ENCODE measurements at places on chromosomes 4 and X.

GRCh38 chrX:143580266-143580665 lies 55.6 kb downstream of the SLITRK4 start:
- peak; percentile 32 for DNase-seq

GRCh38 chr4:101942891-101943290 lies 152.4 kb downstream of the BANK1 start:
- no peak for DNase-seq

DNA sequence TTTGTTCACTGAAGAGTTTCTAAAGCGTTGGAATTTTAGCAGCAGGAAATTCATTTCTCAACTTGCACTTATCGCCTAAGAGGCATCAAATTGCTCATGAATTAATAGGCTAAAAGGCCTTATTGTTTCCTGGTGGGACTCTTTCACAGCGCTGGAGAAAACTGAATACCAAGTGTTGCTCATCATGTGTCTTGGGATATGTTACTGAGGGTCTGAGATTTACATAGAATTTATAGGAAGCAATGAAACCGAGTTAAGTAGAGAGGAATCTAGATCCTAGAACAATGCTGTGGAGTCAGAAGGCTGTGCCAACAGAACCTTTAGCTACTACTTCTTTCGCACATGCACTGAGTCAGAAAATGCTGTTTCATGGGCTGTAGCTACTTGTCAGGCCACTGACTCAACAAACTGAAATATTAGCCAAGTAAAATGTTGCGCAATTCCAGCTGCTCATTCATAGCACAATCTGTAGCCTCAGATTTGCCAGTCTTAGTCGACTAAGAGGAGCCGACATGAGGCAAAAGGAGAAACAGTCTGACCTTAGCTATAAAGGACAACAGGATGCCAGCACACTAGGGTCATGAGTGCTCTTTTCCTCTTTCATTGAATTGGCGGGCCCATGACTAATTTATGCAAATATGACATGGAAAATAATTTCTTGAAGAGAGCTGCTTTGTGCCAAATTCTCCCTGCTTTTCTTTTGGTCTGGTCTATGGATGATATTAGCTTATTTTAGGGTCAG lies 35.9 kb upstream of the CXCL8 start:
- peak; percentile 100 for DNase-seq

GRCh38 chr4:76841026-76841425 lies 56.9 kb downstream of the SOWAHB start:
- no peak for DNase-seq

DNA sequence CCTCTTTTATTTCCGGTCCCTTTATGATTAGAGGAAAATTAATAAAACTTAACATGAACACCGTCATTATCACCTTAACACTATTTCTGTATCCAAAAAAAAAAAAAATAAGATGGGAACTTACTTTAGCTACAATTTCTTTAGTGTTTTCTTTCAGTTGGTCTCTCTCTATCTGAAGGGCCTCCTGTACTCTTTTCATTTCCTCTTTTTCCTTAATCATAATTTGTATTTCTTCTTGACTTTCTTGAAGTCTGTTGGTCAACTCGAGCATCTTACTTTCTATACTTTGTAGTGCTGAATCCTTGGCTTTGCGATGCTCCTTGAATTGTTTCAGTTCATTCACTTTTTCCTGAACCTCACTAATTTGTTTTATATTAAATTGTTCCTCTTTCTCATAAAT lies 45.3 kb upstream of the BDH2 start:
- DNase-seq = no peak

GRCh38 chr4:54231419-54231767 lies 2.3 kb downstream of the PDGFRA start:
- no peak for DNase-seq

GRCh38 chr4:124030147-124030546 lies 633.6 kb downstream of the SPRY1 start:
- no peak for DNase-seq

GRCh38 chr4:151792530-151792929 lies 31.7 kb upstream of the GATB start:
- DNase-seq = no peak

GRCh38 chr4:121952290-121952689 lies 430 bp upstream of the TRPC3 start:
- no peak for DNase-seq

DNA sequence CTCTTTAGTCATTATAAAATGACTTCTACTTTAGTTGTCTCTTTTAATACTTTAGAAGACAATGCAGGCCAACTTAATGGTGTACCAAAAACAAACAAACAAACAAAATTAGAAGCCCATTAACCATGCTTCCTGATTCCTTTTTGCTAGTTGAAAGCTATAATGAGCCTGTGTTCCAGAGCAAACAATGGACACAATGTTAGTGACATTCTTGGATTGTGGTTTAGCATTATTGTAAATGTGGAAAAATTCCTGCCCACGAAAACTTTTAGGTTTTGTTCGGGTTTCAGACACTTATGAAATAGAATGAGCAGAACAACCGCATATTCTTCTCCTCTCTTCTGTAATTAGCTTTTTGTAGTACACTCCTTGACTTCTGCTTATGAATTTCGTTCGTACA lies 1682.7 kb upstream of the PCDH7 start:
- DNase-seq = no peak

- no peak for DNase-seq
These were observed 57.3 kb upstream of the TCEAL2 start for GRCh38 chrX:102067966-102068723.

DNA sequence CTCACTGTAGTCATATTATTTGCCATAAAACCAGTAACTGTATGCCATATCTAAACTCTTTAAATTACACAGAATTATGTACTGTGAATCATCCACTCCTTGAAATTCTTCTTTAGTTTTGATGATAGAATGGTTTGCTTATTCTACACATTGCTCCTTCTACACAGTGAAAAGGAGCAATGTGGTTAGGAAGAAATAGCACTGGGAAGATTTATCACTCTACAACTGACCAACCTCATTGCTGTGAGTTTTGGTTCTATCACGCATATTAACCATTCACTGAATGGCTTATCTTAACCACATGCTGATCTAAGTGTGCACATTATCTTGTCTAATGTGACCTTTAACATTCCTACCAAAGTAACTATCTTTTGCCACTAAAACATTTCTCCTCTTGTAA lies 415.7 kb upstream of the NDST4 start:
- DNase-seq = no peak

All from CD14-positive monocyte (primary cell).